ENCODE measurements at places on chromosomes 4 and X. TPM values are rescaled to one million over a fixed set of nuclear protein-coding genes. Genes with fewer than 3 reads are reported as not detected.

GRCh38 chr4:21845663-21846062 lies 102.9 kb downstream of the KCNIP4 start:
- DNase-seq, result no peak

DNA sequence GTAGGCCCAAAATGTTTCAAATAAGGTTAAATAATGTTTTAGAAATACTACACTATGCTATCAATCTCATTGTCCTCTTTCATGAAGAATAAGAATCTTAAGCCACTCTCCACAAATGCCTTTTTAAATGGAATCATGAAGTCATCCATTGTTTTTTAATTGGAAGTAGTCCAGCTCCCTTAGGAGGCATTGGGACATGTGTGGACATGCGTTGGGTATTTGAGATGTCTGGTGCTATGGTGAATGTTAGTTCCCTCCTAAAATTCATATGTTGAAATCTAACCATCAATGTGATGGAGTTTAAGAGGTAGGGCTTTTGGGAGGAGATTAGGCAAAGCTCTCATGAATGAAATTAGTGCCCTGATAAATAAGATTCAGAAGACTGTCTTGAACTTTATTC lies 289.0 kb downstream of the C4orf33 start:
- no peak for DNase-seq

GRCh38 chr4:7823416-7823824 lies 116.2 kb downstream of the AFAP1 start:
- DNase-seq, result peak; percentile 74

DNA sequence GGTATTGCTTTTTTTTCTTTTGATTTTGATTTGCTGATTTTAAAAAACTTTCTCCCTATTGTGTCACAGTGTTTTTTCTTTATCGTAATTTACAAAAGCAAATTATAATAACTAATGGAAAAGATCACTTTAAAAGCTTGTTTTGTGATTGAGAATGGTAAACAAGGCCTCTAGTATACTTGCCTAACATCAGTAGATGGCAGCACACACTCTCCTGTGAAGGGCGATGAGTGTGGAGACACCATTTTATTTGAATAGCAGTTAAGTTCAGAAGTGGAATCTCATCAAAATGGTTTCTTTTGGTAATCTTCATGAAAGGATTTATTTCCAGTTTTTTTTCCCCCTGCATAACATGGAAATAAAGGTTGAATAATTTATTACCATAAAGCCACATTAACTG lies 72.3 kb downstream of the PAK3 start:
- peak; percentile 78 for DNase-seq

DNA sequence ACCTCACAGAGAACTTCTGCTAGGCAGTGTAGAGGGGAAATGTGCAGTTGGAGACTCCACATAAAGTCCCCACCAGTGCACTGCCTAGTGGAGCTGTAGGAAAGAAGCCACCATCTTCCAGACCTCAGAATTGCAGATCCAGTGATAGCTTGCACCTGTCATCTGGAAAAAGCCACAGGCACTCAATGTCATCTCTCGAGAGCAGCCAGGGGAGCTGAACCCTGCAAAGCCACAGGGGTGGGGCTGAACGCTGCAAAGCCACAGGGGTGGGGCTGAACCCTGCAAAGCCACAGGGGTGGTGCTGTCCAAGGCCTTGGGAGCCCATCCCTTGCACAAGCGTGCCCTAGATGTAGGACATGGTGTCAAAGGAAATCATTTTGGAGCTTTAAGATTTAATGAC lies 1226.3 kb downstream of the PCDH7 start:
- no peak for DNase-seq

DNA sequence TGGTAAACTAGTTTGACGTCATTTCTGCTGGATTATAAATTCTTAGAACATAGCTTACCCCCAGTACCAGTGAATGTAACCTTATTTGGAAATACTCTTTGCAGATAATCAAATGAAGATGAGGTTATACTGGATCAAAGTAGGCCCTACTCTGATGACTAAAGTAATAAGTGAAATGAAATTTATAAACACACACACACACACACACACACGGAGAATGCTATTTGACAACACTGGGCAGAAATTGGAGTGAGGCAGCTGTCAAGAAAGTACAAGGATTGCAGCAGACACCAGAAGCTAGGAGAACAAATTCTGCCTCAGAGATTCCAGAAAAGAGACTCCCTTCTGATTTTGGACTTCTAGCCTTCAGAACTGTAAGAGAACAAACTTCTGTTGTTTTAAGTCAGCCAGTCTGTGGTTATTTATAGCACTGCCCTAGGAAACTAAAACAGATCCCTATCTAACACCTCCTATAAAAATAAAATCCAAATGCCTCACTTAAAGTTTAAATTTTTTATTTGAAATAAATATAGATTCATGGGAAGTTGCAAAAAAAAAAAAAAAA lies 448.6 kb downstream of the PCDH18 start:
- DNase-seq, result no peak

DNA sequence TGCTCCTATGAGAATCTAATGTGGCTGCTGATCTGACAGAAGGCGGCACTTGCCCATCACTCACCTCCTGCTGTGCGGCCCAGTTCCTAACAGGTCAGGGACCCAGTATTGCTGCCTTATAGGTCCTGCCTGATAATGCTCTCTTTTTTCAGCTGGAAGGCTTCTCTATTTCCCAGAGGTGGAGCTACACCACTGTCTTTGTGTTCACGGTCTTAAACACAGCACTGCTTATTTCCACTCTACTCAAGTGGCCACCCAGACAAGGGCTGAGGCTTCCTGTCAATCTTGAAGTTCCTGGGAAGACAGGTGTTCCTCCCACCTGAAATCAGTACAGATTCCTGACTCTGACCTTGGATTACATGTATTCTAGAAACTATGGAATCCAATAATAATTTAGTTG lies 270.6 kb downstream of the NR3C2 start:
- DNase-seq, result no peak

- no peak for DNase-seq
These were observed 36.6 kb upstream of the PTPN13 start for GRCh38 chr4:86557526-86557925.

- DNase-seq, result no peak
These were observed 342.5 kb upstream of the GATB start for GRCh38 chr4:152103181-152103901.

DNA sequence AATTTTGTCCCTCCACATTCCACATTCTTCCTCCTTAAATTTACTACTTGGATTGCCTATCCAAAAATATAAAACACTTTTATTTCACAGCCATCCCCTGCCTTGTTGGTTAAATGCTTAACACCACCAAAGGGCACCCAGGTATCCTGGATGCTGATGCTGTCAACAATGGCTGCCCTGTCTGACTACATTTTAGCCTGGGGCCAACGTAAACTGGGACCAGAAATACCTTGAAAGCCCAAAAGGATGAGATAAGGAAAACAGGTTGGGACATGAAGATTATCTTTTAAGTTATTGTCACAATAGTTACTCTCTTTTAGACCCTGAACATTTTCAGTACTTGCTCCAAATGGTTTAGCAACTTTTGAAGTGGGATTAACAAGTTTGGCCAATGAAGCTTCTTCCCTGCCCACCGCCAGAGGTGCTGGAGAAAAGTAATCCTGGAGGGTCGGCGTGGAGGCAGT lies 775 bp upstream of the YIPF6 start:
- no peak for DNase-seq

GRCh38 chr4:4260185-4260751 lies 12.2 kb upstream of the TMEM128 start:
- DNase-seq, result no peak

DNA sequence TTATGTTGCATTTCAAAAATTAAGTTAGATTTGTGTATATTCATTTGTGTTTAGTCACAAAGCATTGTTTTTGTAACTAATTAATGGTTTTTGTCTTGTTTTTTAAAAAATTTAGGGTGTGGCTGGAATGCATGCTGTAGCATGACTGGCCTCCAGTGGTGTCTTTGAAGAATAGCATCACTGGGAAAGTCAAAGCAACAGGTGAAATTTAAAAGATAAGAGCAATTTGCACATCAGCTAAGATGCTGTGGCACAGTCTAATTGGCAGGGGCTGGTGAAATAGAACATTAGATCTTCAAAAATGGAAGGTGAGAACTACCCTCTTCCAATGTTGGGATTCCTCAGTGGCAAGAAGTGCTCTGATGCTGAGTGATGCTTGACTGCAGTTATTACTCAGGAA lies 45.3 kb downstream of the ANK2 start:
- no peak for DNase-seq

The PNMA3 gene
- polyA plus RNA-seq, result 1.5 TPM

The ZCCHC12 gene
- 0.52 TPM for polyA plus RNA-seq

The RCHY1 gene
- 23.7 TPM for polyA plus RNA-seq

The BEX1 gene
- polyA plus RNA-seq, result 2.1 TPM

The SORCS2 gene
- polyA plus RNA-seq, result 10.4 TPM

The CNGA1 gene
- 0.43 TPM for polyA plus RNA-seq

Measured in muscle of leg (tissue), 16 donors.